ENCODE measurements at places on chromosomes 7 and 10. TPM values are rescaled to one million over a fixed set of nuclear protein-coding genes. Genes with fewer than 3 reads are reported as not detected.

ZNF425 gene
- 2.7 TPM for total RNA-seq

RNF32 gene
- total RNA-seq = 1.1 TPM

TUBAL3 gene
- not detected for total RNA-seq

CCDC172 gene
- total RNA-seq = not detected

SPDYE6 gene
- total RNA-seq = not detected

MMD2 gene
- not detected for total RNA-seq

LLCFC1 gene
- total RNA-seq = not detected

LANCL2 gene
- 17.7 TPM for total RNA-seq

DNA sequence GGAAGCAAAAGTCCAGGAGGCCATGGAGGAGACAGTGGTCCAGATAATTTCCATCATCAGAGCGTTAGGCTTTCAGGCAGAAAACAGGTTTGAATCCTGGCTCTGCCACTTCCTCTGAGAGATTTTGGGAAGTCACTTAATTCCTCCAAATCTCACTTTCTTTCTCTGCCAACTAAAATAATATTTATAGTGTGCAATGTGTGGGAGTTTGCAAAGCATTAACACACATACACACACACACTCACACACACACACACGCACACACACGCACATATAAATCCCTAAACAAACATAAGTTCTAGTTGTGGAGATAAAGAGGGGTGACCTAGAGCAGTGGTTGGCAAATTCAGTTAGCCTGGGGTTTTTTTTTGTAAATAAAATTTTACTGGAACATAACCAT lies 84.8 kb downstream of the TRIL start:
- no peaks in the 10 kb centered on the region for H3K36me3 ChIP-seq
- no peak for DNase-seq
- H3K27ac ChIP-seq = no peak overlapping the region
- no peak overlapping the region for H3K4me3 ChIP-seq
- no peaks in the 10 kb centered on the region for H3K4me1 ChIP-seq

- no peaks in the 10 kb centered on the region for H3K36me3 ChIP-seq
- H3K27ac ChIP-seq = no peak overlapping the region
- peaks cover 3% of the 10 kb centered on the region for H3K4me1 ChIP-seq
- DNase-seq = peak; percentile 95
- H3K4me3 ChIP-seq = no peak overlapping the region
These were observed 45.9 kb upstream of the KCNIP2 start for GRCh38 chr10:101889256-101890210.

DNA sequence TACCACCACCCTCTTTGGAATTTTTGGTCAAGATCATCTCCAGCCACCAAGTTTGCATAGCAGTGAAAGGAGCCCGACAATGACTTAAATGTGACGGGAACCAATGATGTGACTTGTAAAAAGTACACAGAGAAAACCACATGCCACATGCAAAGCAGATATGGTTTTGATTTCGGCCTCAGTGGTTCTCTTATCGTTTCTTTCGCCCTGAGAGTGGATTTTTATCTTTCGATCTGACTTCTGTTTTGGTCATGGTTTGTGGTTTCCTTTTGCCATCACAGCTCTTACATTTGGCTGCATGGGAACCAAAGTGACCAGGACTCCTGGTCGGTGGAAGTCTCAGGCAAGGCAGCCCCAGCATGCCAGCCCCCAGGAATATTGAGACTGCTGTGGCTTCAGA lies 31.5 kb downstream of the TCF7L2 start:
- H3K27me3 ChIP-seq = no peaks in the 10 kb centered on the region
- no peak for DNase-seq
- peaks cover 54% of the 10 kb centered on the region for H3K36me3 ChIP-seq
- H3K4me1 ChIP-seq = peaks cover 19% of the 10 kb centered on the region
- no peak overlapping the region for H3K4me3 ChIP-seq
- no peak overlapping the region for H3K27ac ChIP-seq

- H3K27ac ChIP-seq = no peak overlapping the region
- H3K36me3 ChIP-seq = no peaks in the 10 kb centered on the region
- no peak for DNase-seq
- H3K27me3 ChIP-seq = no peaks in the 10 kb centered on the region
These were observed 1496.3 kb downstream of the REEP3 start for GRCh38 chr10:65017523-65017922.

GRCh38 chr10:30210296-30210695 lies 138.8 kb downstream of the MTPAP start:
- no peaks in the 10 kb centered on the region for H3K36me3 ChIP-seq
- DNase-seq = no peak
- H3K27ac ChIP-seq = no peak overlapping the region
- no peaks in the 10 kb centered on the region for H3K4me1 ChIP-seq

GRCh38 chr10:6058682-6059475 lies 3.3 kb downstream of the IL2RA start:
- DNase-seq = peak; percentile 12
- no peak overlapping the region for H3K4me3 ChIP-seq
- H3K4me1 ChIP-seq = no peaks in the 10 kb centered on the region
- H3K27me3 ChIP-seq = peaks cover 20% of the 10 kb centered on the region
- H3K36me3 ChIP-seq = no peaks in the 10 kb centered on the region

- H3K27ac ChIP-seq = no peak overlapping the region
- no peak overlapping the region for H3K4me3 ChIP-seq
- DNase-seq = no peak
- peaks cover 15% of the 10 kb centered on the region for H3K4me1 ChIP-seq
These were observed 36.7 kb downstream of the GNA12 start for GRCh38 chr7:2807460-2807844.

- H3K36me3 ChIP-seq = peaks cover 7% of the 10 kb centered on the region
- H3K4me3 ChIP-seq = peak overlapping the region; percentile 86
- peak; percentile 79 for DNase-seq
- peaks cover 3% of the 10 kb centered on the region for H3K4me1 ChIP-seq
These were observed 1.2 kb downstream of the BMI1 start for GRCh38 chr10:22321924-22322640.

DNA sequence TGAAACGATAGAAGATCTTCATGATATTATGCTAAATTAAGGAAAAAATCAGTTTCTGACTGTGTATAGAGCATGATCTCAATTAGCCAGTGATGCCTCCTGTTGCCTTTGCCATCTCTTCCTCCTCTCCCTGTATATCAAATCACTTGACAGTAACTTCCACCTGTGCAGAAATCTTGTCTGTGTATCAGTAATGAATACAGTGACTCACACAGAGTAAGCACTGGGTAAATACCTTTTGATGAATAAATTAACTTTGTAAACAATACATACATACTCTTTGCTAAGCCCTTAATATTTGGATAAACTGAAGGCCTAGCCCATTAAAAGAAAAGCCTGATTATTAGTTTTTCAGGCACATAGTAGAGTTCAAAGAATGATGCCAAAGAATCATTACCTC lies 610.6 kb upstream of the NRP1 start:
- H3K27me3 ChIP-seq = no peaks in the 10 kb centered on the region
- H3K36me3 ChIP-seq = no peaks in the 10 kb centered on the region
- no peak for DNase-seq
- H3K27ac ChIP-seq = no peak overlapping the region
- H3K4me3 ChIP-seq = no peak overlapping the region

GRCh38 chr7:138167869-138168296 lies 91.6 kb downstream of the AKR1D1 start:
- no peaks in the 10 kb centered on the region for H3K36me3 ChIP-seq
- no peak overlapping the region for H3K4me3 ChIP-seq
- DNase-seq = peak; percentile 41
- H3K4me1 ChIP-seq = peaks cover 13% of the 10 kb centered on the region
- H3K27ac ChIP-seq = no peak overlapping the region

DNA sequence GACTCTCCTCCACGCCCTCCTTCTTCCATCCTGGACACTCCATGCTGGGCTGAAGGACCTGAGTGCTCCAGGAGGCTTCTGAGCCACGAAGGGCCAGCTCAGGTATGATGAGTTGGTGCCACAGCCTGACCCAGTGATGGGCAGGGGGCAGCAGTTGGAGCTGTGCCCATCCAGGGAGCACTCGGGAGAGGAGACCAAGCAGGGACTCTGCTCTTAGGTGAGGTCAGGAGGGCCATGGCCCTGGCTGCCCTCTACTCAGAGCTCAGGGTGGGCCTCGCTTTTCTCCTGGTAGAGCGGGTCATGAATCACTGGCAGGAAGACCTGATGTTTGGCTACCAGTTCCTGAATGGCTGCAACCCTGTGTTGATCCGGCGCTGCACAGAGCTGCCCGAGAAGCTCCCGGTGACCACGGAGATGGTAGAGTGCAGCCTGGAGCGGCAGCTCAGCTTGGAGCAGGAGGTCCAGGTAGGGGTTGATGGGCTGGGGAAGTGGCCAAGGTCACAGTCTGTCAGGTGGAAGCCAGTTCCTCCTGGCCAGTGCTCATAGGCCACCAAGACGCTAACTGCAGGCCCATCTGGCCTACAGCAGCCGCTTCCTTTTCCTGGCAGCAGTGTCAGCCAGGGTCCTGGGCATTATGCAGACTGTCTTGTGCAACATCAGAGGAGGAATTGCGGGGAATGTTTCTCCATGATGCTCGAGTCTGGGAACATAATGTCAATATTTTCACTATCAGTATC lies 50.8 kb downstream of the ALOX5 start:
- no peak for DNase-seq
- H3K4me1 ChIP-seq = no peaks in the 10 kb centered on the region
- H3K4me3 ChIP-seq = no peak overlapping the region
- no peaks in the 10 kb centered on the region for H3K27me3 ChIP-seq

DNA sequence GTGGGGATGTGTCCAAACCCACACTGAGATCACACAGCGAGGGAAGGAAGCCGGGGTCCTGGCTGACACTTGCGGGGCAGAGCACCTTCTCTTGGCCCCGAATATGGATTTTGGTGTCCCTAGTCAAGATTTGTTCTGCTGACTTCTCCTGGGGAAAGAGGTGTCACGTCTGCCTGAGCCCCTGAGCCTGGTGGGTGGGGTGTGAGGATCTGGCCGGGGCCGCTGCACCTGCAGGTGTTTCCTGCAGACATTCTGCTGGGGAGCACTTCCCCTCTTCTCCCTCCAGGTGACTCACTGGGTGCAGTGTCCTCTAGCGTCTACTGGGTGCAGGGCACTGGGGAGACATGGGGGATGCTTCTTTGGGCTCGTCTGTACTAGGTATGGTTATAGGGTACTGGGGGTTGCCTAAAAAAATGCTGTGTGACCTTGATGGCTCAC lies 99.2 kb downstream of the GRK5 start:
- no peak overlapping the region for H3K27ac ChIP-seq
- no peak overlapping the region for H3K4me3 ChIP-seq
- peaks cover 4% of the 10 kb centered on the region for H3K4me1 ChIP-seq
- no peak for DNase-seq
- H3K27me3 ChIP-seq = no peaks in the 10 kb centered on the region
- no peaks in the 10 kb centered on the region for H3K36me3 ChIP-seq

DNA sequence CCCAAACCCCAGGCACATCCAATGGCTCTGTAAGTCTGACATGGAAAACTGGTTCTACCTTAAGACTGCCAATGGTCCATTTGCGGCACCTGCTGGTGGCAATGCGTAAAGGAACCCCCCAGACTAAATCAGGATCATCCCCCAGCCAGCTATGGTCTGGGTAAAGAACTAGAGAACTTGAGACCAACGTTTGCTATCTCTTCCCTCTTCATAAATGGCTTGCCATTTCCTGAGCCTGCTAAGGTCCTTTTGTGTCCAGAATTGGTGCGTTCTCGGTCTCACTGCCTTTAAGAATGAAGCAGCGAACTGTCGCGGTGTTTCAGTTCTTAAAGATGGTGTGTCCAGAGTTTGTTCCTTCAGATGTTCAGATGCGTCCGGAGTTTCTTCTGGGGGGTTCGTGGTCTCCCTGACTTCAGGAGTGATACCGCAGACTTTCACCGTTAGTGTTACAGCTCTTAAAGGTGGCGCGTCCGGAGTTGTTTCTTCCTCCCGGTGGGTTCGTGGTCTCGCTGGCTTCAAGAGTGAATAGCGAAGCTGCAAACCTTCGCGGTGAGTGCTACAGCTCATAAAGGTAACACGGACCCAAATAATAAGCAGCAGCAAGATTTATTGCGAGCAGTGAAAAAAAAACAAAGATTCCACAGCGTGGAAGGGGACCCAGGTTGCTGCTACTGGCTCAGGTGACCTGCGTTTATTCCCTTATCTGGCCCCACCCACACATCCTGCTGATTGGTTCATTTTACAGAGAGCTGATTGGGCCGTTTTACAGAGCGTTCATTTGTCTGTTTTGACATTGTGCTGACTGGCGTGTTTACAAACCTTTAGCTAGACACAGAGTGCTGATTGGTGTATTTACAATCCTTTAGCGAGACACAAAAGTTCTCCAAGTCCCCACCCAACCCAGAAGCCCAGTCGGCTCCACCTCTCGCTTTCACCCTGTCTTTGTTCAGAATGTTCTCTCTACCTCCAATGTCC lies 95.4 kb downstream of the ELMO1 start:
- no peaks in the 10 kb centered on the region for H3K27me3 ChIP-seq
- H3K36me3 ChIP-seq = peaks cover 26% of the 10 kb centered on the region
- no peak overlapping the region for H3K27ac ChIP-seq
- H3K4me1 ChIP-seq = peaks cover 5% of the 10 kb centered on the region

- DNase-seq = no peak
- H3K27me3 ChIP-seq = no peaks in the 10 kb centered on the region
- H3K4me3 ChIP-seq = no peak overlapping the region
- H3K27ac ChIP-seq = no peak overlapping the region
- peaks cover 89% of the 10 kb centered on the region for H3K36me3 ChIP-seq
These were observed 66.3 kb downstream of the SND1 start for GRCh38 chr7:127718340-127718679.

GRCh38 chr7:107501593-107501992 lies 31.7 kb downstream of the GPR22 start:
- H3K4me1 ChIP-seq = no peaks in the 10 kb centered on the region
- H3K27me3 ChIP-seq = no peaks in the 10 kb centered on the region
- no peak overlapping the region for H3K4me3 ChIP-seq

Measured in endodermal cell (in vitro differentiated cells).